Activated CD4-positive, CD25-positive, alpha-beta regulatory T cell treated with anti-CD3 and anti-CD28 coated beads, Interleukin-2, amount 50 U/mL, for 24 hours (primary cell): ENCODE measurements at places on chromosomes 12 and 14.

- ATAC-seq = no peak
Measured at GRCh38 chr12:6533653-6533922, 729 bp upstream of the GAPDH start.

DNA sequence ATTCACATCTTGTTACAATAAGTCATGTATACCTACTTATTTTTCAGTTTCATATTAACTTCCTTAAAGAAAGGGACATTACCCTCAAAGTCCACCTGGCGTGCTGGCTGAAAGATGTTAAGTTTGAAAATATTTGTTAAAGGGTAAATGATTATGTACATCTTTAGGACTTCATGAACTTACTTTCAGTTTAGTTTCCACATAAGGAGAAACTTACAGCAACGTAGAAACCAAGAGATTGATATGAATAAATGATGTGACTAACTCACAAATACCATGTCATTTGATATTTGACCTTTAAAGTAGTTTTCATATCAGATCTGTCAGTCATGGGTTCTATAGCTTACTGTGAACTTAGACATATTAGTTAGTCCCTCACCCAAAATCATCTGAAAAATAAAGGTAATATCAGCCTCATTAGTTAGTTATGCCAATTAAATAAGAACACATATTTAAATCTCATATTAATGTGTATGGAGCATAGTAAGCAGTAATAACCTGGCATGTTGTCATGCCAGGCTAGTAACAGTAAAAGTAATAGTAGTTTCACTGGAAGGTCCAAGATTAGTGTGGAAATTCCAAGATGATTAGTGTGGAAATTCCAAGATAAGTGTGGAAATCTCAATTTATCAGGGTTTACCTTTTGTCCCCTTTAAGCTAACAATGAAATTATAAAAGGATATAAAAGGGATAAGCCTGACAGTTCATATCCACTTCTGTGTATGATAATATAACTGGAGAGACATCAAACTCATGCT is 1.9 kb upstream of the CLEC2D start:
- peak; percentile 64 for ATAC-seq

GRCh38 chr12:104638851-104639240 is 182.1 kb downstream of the CHST11 start:
- ATAC-seq = no peak

- no peak for ATAC-seq
Measured at GRCh38 chr12:131119936-131120335, 166.2 kb downstream of the ADGRD1 start.
